GM06990 (cell line): ENCODE measurements at places on chromosomes 4 and X.

GRCh38 chr4:174582463-174582862, 60.2 kb upstream of the HPGD start:
- DNase-seq, result no peak

DNA sequence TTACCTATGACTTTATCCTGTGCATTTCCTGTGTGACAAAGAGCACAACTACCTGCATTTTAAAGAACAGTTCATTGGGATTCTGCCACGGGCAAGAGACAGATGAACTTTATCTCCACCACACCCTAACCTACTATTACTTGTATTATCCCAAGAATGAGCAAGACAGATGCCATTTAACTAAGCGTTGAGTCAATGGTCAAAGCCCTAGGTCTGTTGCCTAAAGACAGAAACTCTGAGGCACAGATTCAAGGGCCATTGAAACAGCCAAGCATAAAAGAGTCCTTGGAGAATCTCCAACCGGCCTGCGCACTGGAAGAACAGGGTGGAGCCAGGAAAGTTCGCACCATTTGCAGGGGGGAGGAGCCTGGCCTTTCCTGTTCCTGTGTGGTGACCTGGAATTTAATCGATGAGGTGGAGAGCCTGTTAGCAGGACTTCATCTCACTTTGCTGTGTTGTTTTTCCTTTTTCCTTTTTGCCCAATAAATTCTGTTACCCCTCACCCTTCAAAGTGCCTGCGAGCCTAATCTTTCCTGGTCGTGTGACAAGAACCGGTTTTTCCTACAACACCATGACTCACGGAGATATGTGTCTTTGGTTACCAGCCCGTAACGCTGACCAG, 146.4 kb upstream of the DIAPH2 start:
- no peak for DNase-seq

- no peak for DNase-seq
These were observed 77.6 kb upstream of the TRAM1L1 start for GRCh38 chr4:117162976-117163375.

GRCh38 chrX:150692831-150693724, at the start of gene MTMR1:
Gene MTMR1, plus strand, starts transcription at chrX:150693396. Its CDS starts 135 bp downstream, at chrX:150693531.
- peak; percentile 58 for DNase-seq

- DNase-seq, result no peak
These were observed 1079.6 kb upstream of the PABPC4L start for GRCh38 chr4:135281230-135281629.
